ENCODE measurements at places on chromosomes 5 and 9.

- DNase-seq, result no peak
Measured at GRCh38 chr5:127411381-127411780, 106.1 kb upstream of the PRRC1 start.

DNA sequence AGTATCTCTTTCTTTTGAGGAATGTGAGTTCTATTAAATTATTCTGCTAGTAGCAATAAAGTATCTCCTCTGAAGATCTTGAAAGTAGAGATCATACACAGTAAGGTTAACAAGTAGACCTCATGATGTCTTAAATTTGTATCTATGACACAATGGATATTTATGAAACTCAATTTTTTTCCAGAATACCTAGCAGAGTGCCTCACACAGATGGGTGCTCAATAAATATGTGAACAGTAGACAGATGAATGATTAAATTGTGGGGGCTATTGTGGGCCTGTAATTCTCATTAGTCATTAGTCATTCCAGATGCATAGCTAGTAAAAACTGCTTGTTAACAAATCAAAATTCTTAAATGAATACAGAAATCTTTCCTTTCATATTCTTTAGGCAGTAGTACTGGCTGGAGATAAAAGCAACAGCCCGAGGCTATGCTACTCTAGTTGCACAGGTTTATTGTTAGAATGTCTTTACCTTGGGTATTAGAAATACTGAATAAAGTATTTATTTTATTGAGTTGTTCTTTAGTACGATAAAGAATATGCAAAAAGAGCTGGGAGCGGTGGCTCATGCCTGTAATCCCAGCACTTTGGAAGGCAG, 22.0 kb downstream of the CHD1 start:
- DNase-seq, result no peak

- no peak for DNase-seq
Measured at GRCh38 chr5:32280656-32281081, 32.1 kb downstream of the MTMR12 start.

DNA sequence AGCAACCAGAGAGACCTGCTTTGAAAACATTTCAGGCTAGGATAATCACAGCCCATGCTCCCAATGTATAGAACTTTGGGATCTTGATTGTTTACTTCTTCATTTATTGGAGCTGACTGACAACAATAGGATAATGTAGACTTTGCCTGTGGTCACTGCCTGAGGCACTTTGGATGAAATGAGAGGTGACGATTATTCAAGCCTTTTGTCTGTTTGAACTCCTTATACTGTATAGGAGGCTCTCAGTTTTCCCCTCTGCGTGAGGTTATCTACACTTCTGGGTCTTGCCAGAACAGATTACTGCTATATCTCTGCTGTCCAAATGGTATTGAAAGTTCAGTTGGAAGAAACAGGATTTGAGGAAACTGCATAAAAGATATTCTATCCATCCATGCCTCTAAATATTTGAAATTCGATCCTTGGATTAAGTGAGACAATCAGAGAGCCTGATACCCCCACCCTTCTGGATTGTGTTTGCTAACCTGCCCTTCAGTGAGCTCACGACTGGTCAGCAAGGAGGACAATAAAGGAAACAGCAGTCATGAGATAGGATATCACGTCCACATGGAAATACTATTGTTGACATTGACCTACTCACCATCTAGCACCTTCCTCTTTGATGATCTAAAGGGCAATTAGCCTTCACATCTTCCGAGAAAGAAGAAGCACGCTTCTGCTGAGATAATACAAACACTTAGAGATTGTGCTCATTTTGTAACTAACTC, 98.1 kb downstream of the DOCK8 start:
- DNase-seq, result no peak

- no peak for DNase-seq
Measured at GRCh38 chr5:98321361-98321760, 452.1 kb upstream of the RGMB start.

GRCh38 chr5:171032435-171032973, 170.7 kb downstream of the RANBP17 start:
- no peak for DNase-seq

GRCh38 chr9:98380065-98380681, 124.7 kb upstream of the TBC1D2 start:
- DNase-seq, result no peak

GRCh38 chr5:96279801-96280542, 153.1 kb downstream of the PCSK1 start:
- DNase-seq, result no peak

DNA sequence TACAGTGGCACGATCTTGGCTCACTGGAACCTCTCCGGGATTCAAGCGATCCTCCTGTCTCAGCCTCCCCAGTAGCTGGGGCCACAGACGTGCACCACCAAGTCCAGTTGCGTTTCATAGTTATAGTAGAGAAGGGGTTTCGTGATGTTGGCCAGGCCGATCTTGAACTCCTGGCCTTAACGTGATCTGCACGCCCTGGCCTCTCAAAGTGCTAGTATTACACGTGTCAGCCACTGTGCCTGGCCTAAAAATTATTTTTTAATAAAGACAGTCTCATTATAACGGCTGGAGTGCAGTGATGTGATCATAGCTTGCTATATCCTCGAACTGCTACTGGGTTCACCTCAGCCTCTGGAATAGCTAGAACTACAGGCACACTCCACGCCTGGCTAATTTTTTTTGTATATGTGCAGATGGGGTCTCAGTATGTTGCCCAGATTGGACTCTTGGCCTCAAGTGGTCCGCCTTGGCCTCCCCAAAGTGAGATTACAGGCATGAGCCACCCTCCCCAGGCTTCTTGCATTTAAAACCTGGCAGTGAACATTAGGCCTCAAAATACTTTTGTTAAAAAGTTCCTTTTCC, 4.4 kb downstream of the NPM1 start:
- no peak for DNase-seq

- DNase-seq, result no peak
Measured at GRCh38 chr5:18036531-18036930, 402.3 kb downstream of the TAF11L14 start.

GRCh38 chr5:93163010-93163663, 417.9 kb downstream of the NR2F1-AS1 start:
- no peak for DNase-seq

DNA sequence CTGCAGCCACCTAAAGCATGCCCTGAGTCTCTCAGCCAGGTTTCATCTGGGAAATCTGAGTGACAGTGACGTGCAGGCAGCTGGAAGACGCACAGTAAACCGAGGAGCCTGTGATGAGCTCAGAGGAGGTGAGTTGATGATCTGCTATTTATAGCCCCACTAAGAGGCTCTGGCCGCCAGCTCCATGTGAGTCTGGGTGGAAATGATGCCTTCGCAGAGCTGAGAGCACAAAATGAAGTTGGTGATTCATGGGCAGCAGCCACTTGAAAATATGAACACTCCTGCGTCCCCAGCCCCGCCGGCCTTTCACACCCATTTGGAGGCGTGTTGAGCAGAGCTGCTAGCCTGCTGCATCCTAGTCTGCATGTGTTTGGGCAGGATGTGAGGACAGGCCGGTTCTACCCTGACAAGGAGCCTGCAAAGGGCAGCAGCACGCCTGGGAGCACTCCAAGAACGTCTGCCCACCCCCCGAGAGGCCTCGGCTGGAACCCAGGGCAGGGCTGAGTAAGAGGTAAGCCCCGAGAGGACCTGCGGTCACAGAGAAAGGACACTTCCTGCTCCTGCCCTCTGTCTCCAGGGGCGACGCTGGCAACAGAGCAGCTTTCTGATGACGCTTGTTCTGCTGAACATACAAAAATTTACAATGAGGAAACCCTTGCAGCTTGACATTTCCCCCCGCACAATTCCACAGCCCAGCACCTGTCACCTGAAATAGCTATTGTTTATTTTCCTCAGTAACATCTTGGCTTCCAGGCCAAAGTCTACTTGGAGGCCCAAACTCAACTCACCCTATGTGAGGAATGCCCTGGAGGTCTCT, 25.1 kb upstream of the CDKN2AIPNL start:
- DNase-seq, result peak; percentile 10

DNA sequence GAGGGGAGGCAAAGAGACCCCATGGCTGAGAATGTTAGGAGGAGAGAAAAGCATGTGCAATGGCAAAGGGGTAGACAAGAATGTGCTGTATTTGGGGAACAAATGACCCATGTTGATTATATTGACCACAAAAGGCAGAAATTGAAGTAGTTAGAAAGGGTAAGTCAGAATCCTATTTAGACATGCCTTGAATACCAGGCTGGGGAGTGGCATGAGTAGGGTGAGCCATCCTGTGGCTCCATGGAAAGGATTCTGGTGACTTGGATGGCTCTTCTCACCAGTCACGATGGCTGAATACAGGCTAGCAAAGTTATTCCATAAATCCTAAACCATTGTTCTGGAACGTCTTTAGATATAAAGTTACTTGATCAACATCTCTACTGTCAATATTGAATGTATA, 73.4 kb upstream of the MEF2C start:
- no peak for DNase-seq

DNA sequence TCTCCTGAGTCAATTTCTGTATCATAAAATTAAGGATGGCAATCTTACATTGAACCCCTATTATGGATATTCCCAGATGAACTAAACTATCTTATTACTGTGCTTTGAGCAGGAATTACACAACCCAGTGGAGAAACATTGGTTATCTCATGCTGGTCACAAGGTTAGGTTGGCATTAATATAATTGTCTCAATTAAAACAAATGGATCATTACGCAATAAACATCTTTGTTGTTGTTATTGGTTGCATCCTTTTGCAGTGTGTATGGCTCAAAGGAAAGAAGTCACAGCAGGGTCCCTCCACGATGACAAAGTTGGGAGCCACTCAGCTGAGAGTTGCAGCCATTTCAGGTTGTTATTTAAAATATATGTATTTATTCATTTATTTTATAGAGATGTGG, 297.0 kb upstream of the KLF4 start:
- no peak for DNase-seq

DNA sequence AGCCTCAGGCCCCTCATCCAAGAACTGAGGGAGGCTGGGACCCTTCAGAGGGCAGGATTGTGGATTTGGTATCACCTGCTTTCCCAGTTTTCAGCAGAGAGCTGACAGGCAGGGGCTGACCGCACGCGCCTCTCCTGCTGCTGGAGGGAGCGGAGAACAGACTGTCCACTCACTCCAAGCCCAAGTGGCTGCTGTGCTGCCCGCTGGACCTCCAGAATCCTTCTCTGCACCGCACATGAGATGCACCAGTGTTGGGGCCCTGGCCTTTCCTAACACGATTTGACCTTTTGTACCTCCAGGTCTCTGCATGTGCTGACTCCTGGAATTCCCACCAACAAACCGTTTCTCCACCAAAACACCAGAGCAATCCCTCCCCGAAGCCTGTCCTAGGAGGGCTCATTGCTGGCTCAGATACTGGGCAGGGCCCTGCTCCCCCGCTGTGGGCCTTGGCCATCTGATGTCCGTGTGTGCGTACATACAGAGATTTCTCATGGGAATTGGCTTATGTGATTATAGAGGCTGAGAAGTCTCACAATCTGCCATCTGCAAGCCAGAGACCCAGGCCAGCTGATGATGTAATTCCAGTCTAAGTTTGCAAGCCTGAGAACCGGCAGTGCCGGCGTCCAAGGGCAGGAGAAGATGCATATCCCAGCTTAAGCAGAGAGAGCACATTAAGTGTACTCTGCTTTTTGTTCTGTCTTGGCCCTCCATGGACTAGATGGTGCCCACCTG, 141.7 kb downstream of the GADD45G start:
- DNase-seq, result no peak

DNA sequence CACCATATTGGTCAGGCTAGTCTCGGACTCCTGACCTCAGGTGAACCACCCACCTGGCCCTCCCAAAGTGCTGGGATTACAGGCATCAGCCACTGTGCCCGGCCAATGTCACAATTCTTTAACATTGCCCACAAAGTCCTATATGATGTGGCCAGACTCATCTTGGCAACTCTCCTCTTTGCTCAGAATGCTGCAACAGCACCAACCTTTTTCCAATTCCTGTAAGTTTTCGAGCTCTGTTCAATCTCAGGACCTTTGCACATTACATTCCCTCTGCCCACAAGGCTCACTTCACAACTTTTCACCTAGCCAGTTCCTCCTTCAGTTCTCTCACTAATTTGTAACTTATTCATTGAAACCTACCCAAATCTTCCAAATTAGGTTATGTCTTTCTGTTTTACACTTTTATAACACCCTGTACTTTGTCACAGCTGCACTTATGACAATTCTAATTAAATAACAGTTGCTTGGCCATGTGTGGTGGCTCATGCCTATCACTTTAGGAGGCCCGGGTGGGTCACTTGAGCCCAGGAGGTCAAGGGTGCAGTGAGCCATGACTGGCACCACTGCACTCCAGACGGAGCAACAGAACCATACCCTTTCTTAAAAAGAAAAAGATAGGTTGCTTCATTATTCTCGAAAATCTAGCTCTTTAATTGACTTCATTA, 30.9 kb upstream of the GLDC start:
- no peak for DNase-seq

DNA sequence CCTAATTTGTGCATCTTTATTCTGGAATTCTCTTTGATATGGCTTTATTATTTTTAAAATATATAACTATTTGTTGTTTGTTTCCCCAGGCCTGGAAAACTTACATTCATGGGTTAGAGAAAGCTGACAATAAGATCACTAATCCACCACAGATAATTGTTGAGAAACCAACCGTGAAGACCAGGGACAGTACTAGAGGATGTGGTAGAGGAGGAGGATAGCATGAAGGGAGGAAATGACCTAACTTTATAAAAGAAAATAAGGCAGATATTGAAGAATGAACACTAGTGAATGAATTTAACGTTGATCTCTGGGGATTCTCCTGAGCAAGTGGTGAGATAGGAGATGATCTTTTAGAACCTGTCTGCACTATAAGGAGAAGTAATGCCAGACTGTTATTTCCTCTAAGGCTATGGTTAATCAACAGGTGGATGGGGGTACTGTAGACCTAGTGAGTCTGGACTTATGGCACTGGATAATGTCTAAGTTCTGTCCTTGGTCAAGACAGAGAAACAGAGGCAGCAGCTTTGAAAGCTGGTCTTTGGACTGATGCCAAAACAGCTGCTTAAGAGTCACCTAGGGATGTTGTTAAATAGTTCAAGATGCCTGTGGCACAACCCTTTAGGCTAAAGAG, 52.4 kb downstream of the NREP start:
- DNase-seq, result no peak

DNA sequence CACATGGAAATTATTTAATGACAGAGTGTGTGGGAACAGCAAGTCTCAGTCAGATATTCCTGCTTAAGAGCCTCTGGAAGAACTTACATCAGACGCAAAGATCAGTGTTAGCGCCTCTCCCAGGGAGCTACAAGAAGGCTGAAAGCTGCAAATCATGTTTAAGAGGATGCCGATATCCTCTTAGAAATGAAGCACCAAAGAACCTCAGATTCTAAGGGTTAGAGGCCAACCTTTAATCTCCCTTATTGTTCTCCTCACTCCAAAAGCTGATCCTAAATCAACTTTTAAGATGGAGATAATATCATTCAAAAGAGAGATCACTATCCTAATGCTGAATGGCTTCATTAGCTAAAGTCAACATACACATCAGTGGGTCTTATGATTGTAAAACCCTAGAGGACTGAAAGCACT, 160.6 kb downstream of the NFIB start:
- DNase-seq, result no peak

GRCh38 chr9:16099732-16100536, 547.1 kb downstream of the CCDC171 start:
- DNase-seq, result no peak
